ENCODE measurements at places on chromosomes 16 and 17.

DNA sequence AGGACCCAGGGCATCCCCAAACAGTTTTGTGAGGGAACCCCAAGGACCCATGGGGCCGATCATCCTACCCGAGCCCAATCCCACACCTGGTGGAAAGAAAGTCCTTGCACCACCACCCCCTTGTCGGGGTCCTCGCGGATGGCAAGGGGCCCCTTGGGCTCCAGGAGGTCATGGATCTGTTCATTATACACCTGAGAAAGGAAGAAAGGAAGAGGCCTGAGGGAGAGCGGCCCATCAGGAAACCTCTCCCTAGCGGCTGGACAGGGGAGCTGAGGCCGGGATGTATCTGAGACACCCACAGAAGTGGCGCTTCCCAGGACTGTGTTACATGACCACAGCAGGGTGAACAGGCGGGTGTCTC lies 12.8 kb downstream of the KIF18B start:
- DNase-seq = no peak

GRCh38 chr17:3739422-3740124 lies 15.9 kb downstream of the HASPIN start:
- DNase-seq = no peak

- DNase-seq = no peak
Measured at GRCh38 chr17:79845601-79845949, 6.3 kb upstream of the CBX4 start.

DNA sequence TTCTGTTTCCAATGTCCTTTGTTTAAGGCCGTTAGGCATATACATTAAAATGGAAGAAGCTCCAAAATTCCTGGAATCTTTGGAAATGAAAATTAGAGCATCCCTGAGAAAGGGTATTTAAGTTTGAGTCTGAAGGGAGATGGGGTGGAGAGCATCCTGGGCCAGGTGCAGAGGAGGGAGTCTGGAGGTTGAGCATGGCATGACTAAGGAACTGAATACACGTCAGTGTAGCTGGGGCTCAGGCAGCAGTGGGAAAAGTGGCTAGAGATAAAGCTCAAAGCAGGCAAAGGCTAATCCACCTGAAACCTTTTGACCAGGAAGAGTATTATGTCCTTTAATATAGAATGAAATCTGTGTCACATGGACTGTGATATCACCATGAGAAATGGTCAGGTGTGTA lies 669.0 kb upstream of the RBFOX1 start:
- DNase-seq = no peak
